Activated gamma-delta T cell treated with Interleukin-2 at 50 U/mL for 16 hours (primary cell): ENCODE measurements at places on chromosomes 3 and 15.

DNA sequence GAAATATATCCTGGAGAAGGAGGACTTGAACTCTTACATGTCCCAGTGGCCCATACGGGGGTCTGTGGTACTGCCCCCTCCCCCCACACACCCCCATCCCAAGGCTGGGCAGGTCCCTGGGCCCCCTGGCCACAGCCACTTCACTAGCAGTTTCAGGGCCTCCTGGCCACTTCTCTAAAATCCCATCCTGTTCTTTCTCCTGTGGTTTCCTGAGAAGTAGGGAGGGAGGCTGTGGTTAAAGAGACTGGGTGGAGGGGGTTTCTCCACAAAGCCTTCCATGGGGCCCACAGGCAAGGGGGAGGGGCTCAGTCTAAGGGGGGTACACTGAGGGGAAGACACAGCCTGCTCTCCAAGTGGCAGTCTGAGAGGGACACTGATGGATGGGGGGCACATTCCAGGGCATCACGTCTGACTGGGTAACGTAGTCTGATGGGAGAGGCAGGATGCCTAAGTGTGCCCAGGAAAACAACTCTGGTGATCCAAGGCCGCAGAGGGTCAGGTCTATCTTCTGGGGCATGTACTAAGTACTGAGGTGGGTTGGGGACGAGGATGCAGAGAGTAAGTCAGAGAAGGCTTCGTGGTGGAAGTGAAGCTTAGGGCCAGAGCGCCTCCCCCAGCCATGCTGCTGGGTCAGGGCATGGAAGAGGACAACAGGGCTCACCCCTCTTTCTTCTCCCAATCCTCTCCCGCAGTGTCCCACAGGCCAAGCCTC, 48.0 kb upstream of the C15orf39 start:
- no peak for DNase-seq

DNA sequence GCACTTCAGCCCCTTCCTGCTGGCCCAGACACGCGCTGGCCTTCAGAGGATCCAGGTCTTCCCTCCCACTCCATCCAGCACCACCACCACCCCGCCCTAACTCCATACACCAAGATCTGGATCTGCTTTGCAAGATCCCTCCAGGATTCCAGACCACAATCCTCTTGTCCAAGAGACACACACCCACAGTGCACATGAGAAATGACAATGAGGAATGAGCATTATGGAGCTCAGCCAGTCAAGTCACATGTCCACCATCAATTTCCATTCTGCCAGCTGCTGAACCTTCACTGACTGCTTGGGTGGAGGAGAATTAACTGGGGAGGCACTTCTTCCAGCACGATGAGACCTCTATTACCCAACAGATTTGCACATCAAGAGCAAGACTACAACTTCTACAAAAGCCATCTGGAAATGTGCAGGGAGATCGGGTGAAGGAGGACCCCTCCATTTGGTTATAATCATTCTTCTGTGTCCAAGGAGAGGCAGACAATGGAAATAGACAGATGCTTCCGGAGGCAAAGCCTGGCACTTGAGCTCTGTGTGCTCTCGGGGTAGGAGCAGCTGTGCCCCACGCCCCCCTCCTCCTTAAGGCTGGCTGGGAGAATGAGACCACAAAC, 12.3 kb upstream of the SPATA12 start:
- no peak for DNase-seq

GRCh38 chr15:101556273-101556672, 66.8 kb upstream of the PCSK6 start:
- DNase-seq, result no peak

DNA sequence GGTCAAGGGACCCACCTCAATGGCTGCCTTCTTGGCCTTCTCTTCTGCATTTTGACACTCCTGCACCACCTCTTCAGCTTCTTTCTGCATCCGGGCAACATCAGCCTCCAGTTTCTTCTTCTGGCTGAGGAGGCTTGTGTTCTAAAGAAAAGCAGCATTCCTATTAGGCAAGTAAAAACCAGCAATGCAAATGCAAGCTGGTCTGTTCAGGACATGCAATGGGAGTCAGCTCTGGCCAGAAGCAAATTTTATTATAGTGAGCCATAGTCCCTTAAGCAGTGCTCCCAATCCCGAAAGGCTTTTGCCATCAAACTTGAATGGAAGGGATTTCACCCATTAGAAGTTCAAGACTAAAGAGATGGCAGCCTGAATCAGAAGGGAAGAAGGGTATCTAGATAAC, 97.7 kb downstream of the HHLA2 start:
- no peak for DNase-seq
